Keratinocyte (primary cell): ENCODE measurements at places on chromosomes 1 and 21. TPM values are rescaled to one million over a fixed set of nuclear protein-coding genes. Genes with fewer than 3 reads are reported as not detected.

- DNase-seq: no peak
- H3K4me3 ChIP-seq: no peak overlapping the region
- peaks cover 15% of the 10 kb centered on the region for H3K4me1 ChIP-seq
- H3K27me3 ChIP-seq: peaks cover 10% of the 10 kb centered on the region
- H3K36me3 ChIP-seq: no peaks in the 10 kb centered on the region
- H3K27ac ChIP-seq: no peak overlapping the region
These were observed 102.8 kb upstream of the SOD1 start for GRCh38 chr21:31556662-31557061.

GRCh38 chr1:155321639-155322503, 1.2 kb downstream of the RUSC1 start:
- DNase-seq: no peak
- H3K27ac ChIP-seq: no peak overlapping the region
- peak overlapping the region; percentile 78 for H3K4me3 ChIP-seq
- peaks cover 27% of the 10 kb centered on the region for H3K36me3 ChIP-seq
- H3K27me3 ChIP-seq: no peaks in the 10 kb centered on the region
- peaks cover 17% of the 10 kb centered on the region for H3K4me1 ChIP-seq

DNA sequence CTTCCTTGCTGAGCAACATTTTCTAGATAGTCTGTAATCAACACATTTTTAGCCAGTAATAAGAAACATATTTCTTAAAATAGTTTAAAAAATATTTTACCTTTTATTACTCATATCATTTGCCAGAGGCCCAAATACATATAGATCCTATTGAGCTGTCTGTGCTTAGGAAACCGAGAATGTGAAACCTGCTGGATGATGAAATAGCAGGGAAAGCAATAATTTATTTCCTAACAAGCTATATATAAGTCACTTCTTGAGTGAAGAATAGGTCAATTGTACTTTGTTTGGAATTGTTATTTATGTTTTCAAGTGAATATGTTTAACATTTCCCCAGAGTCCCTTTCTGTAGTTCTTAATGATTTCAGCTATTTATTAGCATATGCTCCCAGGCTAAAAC, 339.9 kb upstream of the TMPRSS15 start:
- no peak overlapping the region for H3K4me3 ChIP-seq
- H3K4me1 ChIP-seq: no peaks in the 10 kb centered on the region
- H3K36me3 ChIP-seq: no peaks in the 10 kb centered on the region
- no peak for DNase-seq
- no peak overlapping the region for H3K27ac ChIP-seq

DNA sequence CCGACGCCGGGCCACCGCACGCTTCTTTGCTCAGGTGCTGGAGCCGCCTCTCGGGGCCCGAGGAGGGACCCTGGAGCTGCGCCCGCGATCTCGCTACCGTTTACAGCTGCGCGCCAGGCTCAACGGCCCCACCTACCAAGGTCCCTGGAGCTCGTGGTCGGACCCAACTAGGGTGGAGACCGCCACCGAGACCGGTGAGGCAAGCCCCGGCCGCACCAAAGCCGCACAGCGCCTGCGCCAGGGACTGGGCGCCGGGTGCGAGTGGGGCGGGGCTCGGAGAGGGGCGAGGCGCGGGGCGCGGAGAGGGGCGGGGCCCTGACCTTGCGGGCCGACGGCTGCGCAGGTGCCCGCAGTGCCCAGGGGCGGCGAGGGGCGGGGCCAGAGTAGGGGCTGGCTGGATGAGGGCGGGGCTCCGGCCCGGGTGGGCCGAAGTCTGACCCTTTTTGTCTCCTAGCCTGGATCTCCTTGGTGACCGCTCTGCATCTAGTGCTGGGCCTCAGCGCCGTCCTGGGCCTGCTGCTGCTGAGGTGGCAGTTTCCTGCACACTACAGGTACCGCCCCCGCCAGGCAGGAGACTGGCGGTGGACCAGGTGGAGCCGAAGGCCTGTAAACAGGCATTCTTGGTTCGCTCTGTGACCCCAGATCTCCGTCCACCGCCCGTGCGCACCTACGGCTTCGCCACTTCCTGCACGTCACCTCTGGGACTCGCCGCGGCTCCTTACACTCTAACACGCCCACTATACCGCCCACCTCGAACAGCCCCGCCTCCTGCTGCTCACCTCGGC, 9.8 kb upstream of the CDC20 start:
- DNase-seq: no peak
- no peaks in the 10 kb centered on the region for H3K36me3 ChIP-seq
- peaks cover 16% of the 10 kb centered on the region for H3K4me1 ChIP-seq
- peak overlapping the region; percentile 41 for H3K4me3 ChIP-seq
- H3K27me3 ChIP-seq: no peaks in the 10 kb centered on the region

- H3K36me3 ChIP-seq: peaks cover 10% of the 10 kb centered on the region
- no peak overlapping the region for H3K4me3 ChIP-seq
- H3K27ac ChIP-seq: no peak overlapping the region
- no peaks in the 10 kb centered on the region for H3K4me1 ChIP-seq
- H3K27me3 ChIP-seq: no peaks in the 10 kb centered on the region
These were observed 23.9 kb upstream of the ZZZ3 start for GRCh38 chr1:77706321-77706720.

GRCh38 chr1:53687901-53688300, 51.1 kb downstream of the GLIS1 start:
- no peak overlapping the region for H3K4me3 ChIP-seq
- DNase-seq: no peak
- H3K4me1 ChIP-seq: no peaks in the 10 kb centered on the region
- H3K27me3 ChIP-seq: peaks cover 56% of the 10 kb centered on the region
- H3K36me3 ChIP-seq: no peaks in the 10 kb centered on the region

- peaks cover 11% of the 10 kb centered on the region for H3K4me1 ChIP-seq
- no peaks in the 10 kb centered on the region for H3K36me3 ChIP-seq
- no peak overlapping the region for H3K27ac ChIP-seq
- H3K4me3 ChIP-seq: no peak overlapping the region
These were observed 44.7 kb downstream of the KCNC4 start for GRCh38 chr1:110254604-110255391.

DNA sequence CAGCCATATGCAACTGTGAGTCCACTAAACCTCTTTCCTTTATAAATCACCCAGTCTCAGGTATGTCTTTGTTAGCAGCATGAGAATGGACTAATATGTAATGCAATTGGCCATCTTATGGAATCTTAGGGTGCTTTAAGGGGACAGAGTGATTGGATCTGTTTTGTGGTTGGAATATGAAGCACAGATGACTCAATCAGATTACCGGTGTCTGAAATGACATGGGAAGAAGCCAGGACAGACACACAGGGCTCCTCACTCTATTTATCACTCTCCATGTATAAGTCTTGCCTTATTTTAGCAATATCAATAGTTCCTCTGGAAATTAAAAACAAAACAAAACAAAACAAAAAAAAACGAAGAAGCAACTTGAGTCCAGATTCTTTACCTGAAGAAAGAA, 12.9 kb downstream of the KCNJ6 start:
- H3K4me1 ChIP-seq: no peaks in the 10 kb centered on the region
- no peak overlapping the region for H3K4me3 ChIP-seq
- H3K27ac ChIP-seq: no peak overlapping the region
- H3K27me3 ChIP-seq: peaks cover 18% of the 10 kb centered on the region

Gene ETNK2
- 18.4 to 26.4 TPM (median 20.6 TPM) in 3 replicates for polyA plus RNA-seq

Gene HOOK1
- 3.1 to 12.7 TPM (median 11.8 TPM) in 3 replicates for polyA plus RNA-seq

Gene TDRD10
- polyA plus RNA-seq: not detected in 3 replicates

Gene HSPA6
- 0.26 to 0.31 TPM (median 0.27 TPM) in 3 replicates for polyA plus RNA-seq

Gene FALEC
- polyA plus RNA-seq: 0.12 to 0.13 TPM in 2 of 3 replicates, not detected in the other

Gene HFM1
- polyA plus RNA-seq: not detected in 3 replicates

Gene WNT3A
- 0.07 to 0.15 TPM (median 0.07 TPM) in 3 replicates for polyA plus RNA-seq
